ENCODE measurements at places on chromosomes 5 and 9. TPM values are rescaled to one million over a fixed set of nuclear protein-coding genes. Genes with fewer than 3 reads are reported as not detected.

The ENTPD8 gene
- not detected for total RNA-seq

The TAF1L gene
- total RNA-seq, result not detected

The C5orf46 gene
- total RNA-seq, result not detected

The INSYN2B gene
- 4.0 TPM for total RNA-seq

The PLK2 gene
- 1,550 TPM for total RNA-seq

The NR6A1 gene
- 0.45 TPM for total RNA-seq

The RGS7BP gene
- 0.83 TPM for total RNA-seq

The IFNK gene
- not detected for total RNA-seq

The SAXO1 gene
- total RNA-seq, result 0.08 TPM

The UAP1L1 gene
- 12.9 TPM for total RNA-seq

The GHR gene
- 2.0 TPM for total RNA-seq

The INSL4 gene
- not detected for total RNA-seq

The SLC6A3 gene
- total RNA-seq, result not detected

Data from smooth muscle cell of the coronary artery (primary cell).